NCI-H2227 treated with DMSO at 0.1 percent for 48 hours (cell line): ENCODE measurements at places on chromosomes 2 and 18.
A peak's percentile ranks its signal among the peaks of the same experiment; 100 is the strongest.

DNA sequence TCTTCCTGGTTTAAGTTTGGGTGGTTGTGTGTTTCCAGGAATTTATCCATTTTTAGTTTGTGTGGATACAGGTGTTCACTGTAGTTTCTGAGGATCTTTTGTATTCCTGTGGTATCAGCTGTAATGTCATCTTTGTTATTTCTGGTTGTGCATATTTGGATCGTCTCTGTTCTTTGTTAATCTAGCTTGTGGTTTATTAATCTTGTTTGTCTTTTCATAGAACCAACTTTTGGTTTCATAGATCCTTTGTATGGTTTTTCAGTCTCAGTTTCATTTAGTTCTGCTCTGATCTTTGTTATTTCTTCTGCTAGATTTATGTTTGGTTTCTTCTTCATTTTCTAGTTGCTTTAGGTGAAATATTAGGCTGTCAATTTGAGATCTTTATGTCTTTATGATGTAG is 202.4 kb upstream of the ZSWIM2 start:
- no peak for DNase-seq

DNA sequence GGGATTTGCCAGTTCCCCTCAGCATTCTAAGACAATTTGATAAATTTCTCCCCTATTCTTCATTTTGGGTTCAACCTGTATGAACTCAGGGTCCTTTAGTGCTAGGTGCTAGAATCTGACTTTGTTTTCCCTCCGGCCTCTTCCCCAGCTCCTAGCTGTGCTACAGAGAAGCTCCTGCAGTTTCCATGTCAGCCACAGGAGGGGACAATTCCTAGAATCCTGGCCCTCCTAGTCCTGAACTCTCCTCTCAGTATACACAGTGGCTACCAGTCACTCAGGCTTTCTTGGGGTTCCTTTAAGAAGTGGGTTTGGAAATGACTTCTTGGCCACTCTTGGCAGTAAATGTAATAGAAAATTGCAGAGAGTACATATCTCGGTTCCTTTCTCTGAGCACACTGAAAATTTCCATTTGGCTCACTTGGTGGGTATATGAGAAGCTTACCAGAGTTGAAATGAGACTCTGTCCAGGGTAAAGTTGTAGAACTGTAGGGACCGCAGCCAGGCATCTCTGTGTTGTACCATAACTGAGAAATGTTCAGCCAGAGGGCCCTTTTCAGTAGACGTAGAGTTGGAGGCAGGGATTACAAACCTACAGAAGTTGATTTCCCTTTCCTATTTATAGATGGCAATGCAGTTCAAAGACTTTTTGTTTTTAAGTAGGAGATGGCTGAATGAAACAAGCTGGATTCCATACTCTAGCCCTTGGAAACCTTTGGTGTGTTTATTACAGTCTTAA is 5.0 kb upstream of the CHST10 start:
- DNase-seq, result no peak

DNA sequence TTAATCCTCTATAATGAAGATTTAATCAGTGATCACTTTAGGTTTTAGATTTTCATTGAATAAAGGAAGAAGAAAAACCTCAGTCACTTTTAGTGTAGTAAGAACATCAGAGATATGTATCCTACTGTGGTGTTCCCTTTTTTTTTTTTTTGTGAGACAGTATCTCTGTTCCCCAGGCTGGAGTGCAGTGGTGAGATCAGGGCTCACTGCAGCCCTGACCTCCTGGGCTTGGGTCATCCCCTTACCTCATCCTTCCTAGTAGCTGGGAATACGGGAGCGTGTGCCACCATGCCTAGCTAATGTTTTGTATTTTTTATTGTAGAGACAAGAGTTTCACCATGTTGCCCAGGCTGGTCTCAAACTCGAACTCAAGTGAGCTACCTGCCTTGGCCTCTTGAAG is 5.1 kb downstream of the SLC39A10 start:
- DNase-seq, result no peak

GRCh38 chr2:74602586-74603281 is 45.4 kb downstream of the M1AP start:
- no peak for DNase-seq

- DNase-seq, result no peak
Observed at GRCh38 chr2:210895132-210895531, 338.7 kb downstream of the CPS1 start.

GRCh38 chr2:191363267-191363666 is 118.1 kb downstream of the MYO1B start:
- no peak for DNase-seq

- no peak for DNase-seq
Observed at GRCh38 chr18:57943723-57944122, 100.3 kb upstream of the NEDD4L start.

DNA sequence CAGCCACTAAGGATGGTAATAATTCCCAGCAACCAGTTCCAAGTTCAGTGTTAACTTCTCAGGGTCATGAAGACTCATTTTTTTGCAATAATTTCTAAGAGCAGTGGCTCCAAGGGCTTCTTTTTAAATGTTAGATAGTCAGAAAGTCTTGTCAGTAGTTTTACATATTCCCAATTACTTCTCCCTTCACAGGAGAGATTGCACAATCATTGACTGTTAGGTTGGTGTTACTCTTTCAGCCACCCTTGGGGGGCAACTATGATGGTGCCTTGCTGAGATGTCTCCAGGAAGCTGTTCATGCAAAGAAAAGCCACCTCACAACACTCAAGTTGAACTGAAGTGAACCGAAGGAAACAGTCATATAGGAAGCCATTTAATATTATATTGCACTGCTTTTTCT is 127.9 kb upstream of the DOCK10 start:
- no peak for DNase-seq

DNA sequence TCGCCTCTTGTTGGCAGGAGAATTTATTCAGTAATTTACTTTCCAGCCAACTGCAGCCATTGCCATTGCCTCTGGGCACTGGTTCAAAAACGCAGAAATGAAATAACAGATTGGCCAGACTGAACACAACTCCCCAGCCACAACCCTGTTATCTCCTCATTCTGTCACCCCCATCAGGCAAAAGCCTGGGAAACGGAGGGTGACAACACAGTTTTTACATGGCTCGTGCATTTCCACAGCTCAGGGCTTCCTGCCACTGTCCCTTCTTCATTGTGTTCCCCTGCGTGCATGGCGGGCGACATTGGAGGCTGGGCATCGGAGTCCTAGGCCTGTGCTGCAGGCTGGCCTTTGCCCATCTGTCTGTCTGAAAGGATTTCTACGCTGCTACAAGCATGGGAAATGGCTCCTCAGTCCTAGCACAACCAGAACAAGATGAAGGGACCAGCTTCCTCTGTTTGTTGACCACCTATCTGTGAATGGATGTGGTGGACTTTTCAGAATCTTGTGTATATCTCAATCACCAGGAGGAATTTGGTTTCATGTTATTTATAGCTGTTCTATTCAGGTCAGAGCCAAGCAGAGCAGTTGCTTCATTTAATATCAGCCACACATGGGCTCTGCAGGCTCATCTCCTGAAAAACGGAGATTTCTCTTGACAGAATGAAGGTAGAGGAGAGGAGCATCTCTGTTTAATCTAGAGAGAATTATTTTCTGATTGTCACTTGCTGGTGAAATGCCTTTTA is 107.0 kb downstream of the MGAT5 start:
- no peak for DNase-seq

DNA sequence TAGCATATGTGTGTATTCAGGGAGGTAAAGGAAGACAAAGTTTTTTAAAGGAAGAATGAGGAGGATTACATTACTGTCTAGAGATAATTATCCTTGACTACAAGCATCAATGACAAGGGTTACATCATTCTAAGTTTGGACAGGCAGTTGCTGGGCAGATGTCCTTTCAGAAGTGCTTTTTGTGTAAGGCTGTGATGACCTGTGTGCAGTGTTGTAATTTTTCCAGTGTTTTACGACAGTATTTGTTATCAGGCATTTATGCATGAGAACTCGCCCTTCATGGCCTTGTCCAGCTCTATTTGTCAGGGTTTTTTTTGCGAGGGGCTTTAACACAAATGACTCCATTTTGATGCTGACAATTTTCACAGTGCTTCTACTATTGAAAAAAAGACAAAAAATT is 658.3 kb upstream of the NXPH2 start:
- no peak for DNase-seq

DNA sequence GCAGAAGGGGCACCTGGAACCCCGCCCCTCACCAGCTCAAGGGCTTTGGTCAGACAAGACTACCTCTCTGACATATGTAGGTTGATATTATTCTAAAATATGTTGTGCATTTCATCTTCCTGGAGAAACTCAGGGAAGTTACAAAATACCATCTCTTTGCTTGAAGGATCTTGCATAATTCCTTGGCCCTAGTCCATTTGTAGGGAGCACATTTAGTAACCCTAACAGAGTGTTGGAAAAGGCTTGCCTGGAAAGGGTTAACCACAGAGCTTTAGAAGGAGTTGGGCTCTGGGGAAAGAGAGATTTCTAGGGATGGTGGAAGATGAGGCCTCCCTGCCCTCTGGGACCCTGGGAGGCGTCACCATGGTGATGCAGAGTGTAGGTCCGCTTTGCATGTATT is 143.0 kb upstream of the SLC1A4 start:
- DNase-seq, result no peak

DNA sequence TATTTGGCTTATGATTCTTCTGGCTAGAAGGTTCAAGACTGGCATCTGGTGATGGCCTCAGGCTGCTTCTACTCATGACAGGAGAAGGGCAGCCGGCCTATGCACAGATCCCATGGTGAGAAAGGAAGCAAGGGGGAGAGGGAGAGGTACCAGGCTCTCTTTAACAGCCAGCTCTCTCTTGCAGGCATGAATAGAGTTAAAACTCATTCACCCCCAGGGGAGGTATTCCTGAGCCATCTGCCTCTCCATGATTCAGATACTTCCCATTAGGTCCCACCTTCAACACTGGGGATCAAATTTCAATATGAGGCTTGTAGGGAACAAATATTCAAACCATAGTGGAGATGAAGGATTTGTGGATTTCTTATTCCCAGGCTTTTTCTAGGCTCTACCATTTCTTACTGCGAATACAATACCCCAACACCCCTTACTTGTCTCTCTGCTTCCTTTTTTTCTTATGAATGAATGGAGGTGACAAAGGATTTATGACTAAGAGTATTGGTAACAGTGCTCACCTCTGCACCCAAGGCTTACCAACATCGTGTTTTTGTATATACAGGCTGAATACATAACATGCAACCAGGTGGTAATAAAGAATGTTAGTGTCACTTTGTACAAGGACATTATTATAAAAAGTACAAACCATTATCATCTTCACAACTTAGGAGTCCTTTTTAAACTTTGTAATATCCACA is 454.6 kb upstream of the TRIB2 start:
- no peak for DNase-seq

GRCh38 chr2:157631861-157632260 is 3.2 kb upstream of the ACVR1C start:
- DNase-seq, result no peak

DNA sequence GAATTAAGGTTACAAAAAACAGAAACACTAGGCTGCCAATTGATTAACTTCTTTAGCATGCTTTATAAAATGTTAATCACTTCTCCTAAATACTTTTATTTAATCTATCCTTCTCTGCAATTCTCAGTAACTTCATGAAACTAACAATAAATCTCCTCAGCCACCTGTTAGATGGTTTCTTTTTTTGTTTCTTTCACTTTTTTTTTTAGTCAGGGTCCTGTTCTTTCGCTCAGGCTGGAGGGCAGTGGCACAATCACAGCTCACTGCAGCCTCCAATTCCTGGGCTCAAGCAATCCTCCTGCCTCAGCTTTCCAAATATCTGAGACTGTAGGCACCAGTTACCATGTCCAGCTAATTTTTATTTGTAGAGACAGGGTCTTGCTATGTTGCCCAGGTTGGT is 213.4 kb upstream of the STK17B start:
- DNase-seq, result no peak

GRCh38 chr2:116718451-116718850 is 1096.0 kb upstream of the DDX18 start:
- no peak for DNase-seq

GRCh38 chr2:96225016-96225533 is 16.4 kb upstream of the STARD7 start:
- no peak for DNase-seq

- peak; percentile 39 for DNase-seq
Observed at GRCh38 chr2:207813221-207813916, 43.7 kb upstream of the FZD5 start.

- no peak for DNase-seq
Observed at GRCh38 chr2:174059178-174059883, 94.2 kb upstream of the SP3 start.

- DNase-seq, result no peak
Observed at GRCh38 chr2:170950221-170950761, 21.2 kb downstream of the GORASP2 start.

DNA sequence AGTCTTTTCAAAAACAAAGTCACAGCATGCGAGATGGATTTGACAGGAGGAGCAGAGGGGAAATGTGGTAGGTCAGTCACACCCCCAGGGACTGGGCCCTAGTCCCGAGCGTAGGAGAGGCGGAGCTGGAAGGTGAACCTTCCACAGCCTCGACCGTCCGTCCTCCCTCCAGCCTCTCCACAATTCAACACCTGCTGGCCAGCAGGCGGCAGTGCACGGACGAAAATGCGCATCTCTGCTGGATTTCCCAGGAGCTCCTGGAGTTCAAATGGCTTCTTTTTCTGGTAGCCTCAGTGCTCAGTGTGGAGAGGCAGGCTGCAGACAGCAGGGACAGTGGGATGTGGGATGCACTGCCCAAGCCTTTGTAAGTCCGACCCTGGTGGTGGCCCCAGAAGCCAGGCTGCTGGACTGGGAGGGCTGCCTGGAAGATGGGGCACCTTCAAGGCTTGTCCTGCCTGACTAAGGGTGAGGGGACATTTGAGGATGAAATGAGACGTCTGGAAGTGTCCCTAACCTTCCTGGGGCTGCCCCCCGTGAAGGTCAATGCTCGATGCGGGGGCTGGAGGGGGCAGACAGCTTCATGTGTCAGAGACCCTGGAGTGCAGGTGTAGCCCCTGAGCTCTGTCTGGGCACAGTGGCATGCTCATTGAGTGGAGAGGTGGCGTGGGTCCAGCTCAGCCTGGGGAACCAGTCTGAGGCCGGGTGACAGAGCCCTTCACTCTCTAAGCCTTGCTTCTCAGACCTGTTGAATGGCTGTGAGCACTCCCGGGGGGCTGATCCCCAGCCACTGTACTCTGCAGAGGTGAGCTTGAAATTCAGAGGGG is 189.5 kb downstream of the TFCP2L1 start:
- DNase-seq, result peak; percentile 21

GRCh38 chr2:126513033-126513432 is 142.9 kb upstream of the GYPC start:
- DNase-seq, result no peak

DNA sequence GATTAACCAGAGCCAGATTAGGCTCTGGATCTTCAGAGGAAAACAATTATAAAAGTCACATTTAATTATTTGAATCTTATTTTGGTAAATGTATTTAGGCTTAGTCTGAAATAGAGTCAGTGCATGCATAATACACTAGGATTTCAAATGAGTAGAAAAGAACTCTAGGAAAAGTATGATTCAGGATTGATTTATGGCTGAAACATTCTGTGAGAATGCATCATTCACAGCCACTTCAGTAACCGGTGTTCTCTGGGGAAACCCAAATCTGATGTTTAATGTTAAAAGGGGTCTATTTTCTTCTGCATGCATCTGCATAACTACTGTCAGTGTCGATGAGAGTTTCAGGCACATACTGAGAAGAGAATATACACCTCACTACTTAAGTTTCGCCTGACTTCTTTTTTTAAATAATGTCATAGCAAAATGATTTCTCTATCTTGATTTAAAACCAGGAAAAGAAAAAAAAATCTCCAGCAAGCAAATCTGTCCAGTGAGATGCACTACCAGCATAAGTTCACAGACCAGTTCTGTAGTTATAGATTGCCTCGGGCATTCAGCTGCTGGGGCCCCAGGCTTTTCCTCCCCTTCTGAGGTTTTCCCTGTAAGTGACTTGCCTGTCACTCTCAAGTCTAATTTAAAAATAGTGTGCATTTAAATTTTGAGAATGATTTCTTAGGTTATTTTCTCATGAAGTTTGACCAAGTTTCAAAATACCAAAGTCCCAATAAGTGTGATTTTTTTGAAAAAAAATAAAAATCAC is 501.5 kb downstream of the NR4A2 start:
- no peak for DNase-seq
